Hippocampal formation (tissue), 2 donors: ENCODE measurements at places on chromosomes 1 and 21.

DNA sequence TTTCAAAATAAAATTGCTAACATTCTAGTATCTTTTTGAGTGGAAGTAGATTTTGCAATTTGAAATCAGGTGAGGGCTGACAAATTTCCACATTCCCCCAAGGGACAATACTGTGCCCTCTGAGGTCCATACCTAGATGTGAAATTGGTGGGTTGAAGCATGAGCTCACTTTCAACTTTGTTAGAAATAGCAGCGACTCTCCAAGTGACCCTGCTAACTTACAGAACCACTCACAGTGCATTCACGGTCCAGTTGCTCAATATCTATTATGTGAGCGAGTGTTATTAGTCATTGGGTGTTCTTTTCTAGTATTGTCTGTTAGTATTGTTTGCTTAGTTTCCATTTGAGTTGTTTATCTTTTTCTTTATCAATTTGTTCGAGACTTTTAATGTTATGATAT is 53.6 kb upstream of the ASB17 start:
- DNase-seq: no peak

GRCh38 chr21:34203851-34204420 is 130.6 kb downstream of the MRPS6 start:
- no peak for DNase-seq

DNA sequence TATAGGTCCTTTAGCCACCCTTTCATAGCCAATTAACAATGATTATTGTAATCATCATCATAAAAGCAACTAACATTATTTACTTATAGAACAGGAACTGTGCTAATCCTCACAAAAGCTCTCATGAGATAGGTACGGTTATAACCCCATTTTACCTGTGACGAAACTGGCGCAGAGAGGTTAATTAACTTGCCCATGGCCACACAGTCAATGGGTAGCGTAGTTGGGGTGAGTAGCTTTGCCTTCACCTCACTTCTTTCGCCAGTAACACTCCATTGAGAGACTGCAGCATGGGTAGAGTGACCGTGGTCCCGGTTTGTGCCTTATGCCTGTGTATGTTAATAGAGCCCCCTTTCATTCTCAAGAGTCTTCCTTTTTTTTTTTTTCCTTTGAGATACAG is 10.3 kb downstream of the NIPAL3 start:
- no peak for DNase-seq

DNA sequence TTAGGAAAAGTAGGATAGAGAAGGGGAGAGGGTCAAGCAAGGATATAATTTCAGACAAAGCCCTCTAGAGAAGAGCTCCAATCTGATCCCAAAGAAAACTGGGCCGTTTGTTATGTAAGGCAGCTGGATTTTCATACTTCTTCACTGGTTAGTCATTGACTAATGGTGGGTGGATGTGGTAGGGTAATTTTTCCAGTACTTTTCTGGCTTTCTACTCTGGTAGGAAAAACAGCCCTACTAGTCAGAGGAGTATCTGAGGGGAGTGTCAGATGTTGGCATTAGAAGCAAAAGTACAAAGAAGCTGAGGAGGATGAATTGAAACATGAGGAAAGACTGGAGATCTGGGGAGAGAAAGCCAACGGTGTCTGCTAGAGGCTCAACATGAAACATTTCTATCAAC is 145.3 kb downstream of the TNFSF18 start:
- DNase-seq: no peak

DNA sequence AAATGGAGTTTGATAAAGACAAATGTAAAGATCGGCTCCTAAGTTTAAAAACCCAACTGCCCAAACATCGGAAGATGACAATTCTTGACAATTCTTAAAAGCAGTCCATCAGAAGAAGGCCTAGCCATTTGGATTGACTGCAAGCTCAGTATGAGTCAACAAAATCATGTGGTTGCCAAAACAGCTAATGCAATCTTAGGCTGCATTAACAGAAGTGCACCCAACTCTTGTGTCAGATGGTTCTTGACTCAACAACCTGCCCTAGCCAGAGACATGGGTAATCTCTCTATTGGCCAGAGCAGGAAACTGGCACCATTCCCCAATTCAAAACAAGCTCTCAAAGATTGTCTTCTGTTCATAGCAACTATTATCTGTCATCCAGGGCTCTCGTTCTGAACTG is 9.9 kb upstream of the NCF2 start:
- no peak for DNase-seq

GRCh38 chr1:16117936-16118335 is 37.9 kb downstream of the EPHA2 start:
- DNase-seq: no peak

GRCh38 chr1:41340655-41341364 is 20.4 kb upstream of the FOXO6 start:
- DNase-seq: no peak

- no peak for DNase-seq
Observed at GRCh38 chr1:230747127-230747730, at the start of gene CAPN9. Gene CAPN9, plus strand, starts transcription at chr1:230747388. Its CDS starts 109 bp downstream, at chr1:230747497.
